ENCODE measurements at places on chromosomes 5 and 9.

- no peak for DNase-seq
Measured at GRCh38 chr5:36442796-36443195, 141.1 kb upstream of the RANBP3L start.

GRCh38 chr9:16138561-16139491, 586.0 kb downstream of the CCDC171 start:
- DNase-seq: no peak

GRCh38 chr5:125719681-125720347, 703.4 kb upstream of the GRAMD2B start:
- peak; percentile 70 for DNase-seq

DNA sequence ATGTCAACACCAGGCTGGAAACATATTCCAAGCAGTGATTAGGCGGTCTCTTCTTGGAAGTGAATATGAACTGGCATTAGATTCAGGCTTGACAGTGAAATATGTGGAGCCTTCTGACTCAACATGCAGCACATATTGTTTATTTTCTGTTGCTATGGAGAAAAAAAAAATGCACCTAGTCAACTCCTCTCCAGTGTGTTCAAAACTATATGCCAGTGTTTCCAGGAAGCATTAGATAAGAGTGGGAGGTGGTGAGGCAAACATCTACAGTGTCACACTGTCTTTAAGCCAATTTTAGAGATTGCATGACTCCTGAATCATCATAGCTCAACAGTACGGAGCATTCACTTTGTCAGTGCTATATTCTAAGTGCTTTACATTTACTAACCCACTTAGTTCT, 117.9 kb downstream of the HCN1 start:
- no peak for DNase-seq

GRCh38 chr5:35926389-35927051, 11.9 kb downstream of the CAPSL start:
- DNase-seq: no peak

DNA sequence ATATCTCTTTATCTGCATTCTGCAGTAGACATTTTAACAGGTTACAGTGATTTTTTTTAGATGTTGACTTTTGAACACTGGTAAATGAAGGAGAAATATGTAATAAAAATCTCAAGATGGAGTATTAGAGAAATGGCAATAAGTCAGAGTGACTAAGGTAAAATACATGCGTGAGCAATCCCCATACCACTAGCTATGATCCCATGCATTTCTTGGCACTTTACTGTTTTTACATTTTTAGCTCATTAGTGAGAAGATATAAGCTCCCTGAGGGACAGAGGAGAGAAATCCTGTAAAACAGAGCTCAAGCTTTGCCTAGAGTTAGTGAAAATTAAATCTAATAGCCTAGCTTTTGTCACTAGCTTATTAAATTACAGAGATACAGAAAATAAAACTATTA, 181.9 kb upstream of the TRPM3 start:
- DNase-seq: no peak

DNA sequence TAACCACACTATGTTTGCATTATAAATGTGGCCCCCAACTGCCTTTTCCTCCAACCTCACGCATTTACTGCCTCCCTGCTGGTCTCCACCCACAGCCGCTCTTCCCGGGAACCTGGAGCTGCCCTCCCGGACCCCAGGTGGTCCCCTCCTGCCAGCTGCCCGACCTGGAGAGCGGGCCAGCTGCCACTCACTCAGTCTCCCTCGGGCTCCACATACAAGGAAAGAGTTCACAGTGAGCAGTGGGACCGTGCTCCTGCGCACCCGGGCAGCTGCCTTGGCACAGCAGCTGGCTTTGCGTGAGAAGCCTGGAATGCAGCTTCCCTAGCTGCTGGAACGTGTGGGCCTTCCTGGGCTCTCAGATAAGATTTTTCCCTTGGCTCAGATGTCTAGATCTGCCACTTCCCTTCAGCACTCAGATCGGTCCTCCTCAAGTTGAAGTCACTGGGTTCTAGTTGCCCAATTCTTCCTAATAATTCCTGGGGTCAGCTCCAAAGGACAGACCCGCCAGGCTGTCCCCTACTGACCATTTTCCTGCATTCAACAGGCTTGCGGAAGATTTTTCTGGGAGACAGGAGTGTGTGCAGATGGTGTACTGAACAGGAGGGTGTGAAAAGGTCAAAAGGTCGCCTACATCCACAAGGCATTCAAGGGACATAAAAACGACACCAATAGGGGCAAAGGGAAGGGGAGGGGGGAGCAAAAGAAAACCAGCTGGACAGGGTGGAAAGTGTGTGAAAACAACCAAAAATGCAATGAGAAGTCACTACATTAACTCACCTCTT, 69.1 kb downstream of the MYO10 start:
- no peak for DNase-seq

GRCh38 chr9:137493364-137494103, 34.4 kb upstream of the NSMF start:
- no peak for DNase-seq

DNA sequence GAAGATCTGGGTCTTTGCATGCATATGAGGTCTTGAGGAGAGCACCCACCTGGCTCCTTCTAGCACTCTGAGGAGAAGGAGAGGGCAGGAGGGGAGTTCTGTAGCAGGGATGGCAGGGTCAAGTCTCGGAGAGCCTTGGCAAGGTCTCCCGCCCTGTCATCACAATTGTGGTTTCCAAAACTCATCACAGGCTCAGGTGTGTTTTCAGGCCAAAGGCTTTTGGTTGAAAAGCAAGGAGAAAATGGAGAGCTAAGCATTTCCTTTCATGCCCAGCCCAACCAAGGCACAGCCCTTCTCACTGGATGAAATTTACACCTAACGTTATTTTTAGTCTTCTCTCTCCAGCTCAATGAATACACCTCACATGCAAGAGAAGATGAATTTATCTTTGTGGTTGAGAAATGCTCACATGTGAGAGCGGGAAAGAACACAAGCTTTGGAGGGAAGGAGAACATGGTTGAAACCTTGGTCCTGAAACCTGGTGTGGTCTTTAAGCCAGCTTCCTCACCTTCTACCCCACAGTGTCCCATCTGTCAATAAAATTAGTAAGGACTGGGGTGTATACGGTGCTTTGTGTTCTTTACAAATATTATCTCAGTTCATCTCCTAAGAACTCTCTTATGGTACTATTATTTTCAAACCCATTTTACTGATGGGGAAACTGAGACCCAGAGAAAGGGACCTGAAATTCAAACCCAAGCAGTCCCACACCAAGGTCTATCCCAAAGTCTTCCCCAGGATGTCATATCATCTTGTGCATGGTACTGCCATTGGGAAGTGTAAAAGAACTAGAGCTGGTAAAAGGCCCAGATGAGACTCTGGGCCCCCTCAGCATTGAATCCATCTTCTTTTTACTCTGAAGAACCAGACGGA, 47.8 kb upstream of the CPEB4 start:
- DNase-seq: no peak

DNA sequence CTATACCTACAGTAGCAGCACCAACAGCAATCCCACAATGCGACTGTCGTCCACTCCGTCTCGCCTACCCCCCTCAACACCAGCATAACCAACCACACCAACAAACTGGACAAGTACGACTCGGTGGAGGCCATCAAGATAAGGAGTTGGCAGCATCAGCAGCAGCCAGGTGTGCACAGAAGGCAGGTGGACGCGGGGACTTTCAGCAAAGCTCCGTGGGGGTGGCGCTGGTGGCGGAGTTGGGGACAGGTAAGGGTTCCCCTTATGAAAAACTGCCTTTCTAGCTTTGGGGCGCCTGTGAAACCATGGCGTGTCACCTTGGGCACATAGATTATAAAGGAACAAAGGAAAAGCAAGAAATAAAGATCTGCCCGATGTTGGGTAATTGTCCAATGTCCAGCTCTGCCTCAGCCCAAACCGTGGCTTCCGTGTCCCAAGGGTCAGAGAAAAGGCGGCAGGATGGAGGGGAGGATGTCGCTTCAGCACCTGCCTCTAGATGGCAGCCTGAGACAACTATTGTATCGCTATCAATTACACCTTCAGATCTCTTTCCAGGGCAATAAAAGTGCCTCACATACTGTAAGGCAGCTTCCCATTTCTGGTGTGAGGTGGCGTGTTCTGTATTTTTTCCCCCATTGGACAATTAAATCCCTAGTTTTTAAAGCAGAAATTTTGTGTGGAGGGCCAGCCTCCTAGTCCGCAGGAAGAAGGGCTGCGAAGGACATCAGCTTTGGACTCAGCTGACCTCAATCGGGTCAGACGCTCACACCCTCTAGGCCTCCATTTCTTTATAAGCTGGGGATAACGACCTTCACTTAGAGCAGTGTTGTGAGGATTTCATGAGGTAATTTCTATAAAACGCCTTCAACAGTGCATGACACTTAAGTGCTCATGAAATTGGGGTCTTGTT, 58.8 kb downstream of the MTRR start:
- peak; percentile 90 for DNase-seq

DNA sequence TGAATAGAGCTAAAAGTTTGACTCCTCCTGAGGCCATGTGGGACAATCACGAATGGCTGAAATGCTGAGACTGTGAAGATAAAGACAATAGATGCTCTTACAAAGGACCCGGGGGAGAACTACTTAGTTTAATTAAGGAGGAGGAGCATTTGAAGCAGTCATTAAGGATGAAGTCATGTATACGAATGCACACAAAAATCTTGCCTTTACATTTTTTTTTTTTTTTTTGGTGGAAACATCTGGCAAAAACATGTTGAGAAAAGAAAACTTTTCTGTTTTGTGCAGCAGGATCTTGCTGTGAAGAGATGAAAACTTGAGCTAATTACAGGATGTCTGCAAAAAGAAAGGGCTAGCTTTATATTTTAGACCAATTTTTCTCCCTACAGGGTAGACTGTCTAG, 42.3 kb upstream of the NR3C1 start:
- DNase-seq: no peak

GRCh38 chr5:124453221-124454051, 293.0 kb downstream of the ZNF608 start:
- DNase-seq: no peak

GRCh38 chr5:142107736-142108431, 695 bp upstream of the NDFIP1 start:
- no peak for DNase-seq

DNA sequence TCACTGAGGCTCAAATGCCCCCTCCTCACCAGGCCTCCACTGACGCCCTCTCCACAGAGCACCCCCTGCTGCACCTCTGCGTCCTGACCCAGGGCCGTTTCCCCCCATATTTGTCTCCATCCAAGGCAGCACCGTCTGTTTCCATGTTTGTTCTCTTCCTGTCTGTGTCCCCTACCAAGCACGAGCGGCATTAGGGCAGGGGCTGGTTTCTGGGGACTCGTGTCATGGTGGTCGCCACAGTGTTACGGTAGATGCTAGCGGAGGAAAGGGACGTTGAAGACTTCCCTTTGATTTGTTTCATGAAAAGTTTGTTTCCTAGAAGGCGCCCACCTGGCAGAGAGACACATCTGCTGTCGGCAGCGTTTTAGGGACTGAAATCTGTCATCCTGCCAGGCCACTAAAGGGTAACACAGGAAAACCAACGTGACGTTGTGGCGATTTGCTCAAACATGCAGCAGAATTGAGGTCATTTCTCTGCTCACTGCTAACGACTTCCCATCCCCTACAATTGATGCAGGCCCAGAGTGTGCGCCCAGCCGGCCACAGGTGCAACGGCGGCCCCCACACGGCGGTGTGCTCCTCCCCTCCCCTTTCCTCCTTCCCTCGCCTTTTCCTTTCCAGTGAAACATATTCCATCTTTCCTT, 79.3 kb upstream of the IRX4 start:
- DNase-seq: no peak

DNA sequence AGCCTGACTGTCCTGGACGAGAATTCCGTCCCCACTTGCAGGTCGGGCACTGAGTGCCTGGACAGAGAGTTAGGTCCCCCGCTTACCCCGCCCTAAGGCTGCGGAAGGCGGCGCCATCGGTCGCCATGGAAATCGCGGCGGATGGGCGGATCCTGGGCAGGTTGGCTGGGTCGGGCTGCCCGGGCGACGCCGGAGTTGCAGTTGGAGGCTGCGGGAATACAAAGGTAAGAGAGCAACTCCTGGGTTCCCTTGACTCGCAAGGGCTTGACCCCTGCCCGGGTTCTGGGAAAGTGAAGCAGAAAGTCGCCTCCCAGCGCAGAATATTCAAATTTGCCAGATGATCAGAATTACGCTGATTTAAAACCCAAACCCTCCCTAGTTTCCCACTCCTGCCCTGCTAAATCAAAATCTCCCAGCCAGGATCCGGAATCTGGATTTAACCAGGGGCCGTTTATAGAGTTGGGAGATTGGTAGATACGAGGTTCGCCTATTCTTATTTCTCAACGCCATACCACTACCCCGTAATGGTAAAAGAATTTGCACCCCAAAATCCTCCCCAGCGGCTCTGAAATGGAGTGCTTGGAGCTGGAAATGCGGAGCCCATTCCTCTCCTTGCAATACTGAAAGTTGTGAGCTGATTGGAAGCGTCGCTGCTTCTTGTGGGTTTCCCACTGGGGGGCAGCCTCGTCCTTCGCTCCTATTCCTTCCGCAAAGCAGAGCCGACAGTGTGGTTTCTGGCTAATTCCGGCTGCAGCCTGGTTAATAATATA, 156.4 kb upstream of the RASEF start:
- peak; percentile 51 for DNase-seq

DNA sequence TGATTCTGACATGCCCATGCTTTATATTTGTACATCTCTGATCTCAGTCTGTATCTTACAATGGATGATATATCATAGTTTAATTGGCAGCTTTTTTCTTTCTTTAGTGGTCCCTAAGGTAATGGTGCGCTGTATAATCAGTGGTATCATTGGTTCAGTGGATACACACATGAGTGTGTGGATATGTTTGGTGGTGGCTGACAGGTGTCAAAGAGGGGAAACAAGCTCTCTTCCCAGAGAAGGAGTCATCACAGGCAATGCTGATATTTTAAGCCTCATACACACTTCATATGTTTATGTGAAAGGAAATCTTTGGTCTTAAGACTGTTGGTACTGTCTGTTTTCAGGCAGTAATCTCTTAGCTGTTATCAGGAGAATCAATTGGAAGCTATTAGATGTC, 52.1 kb upstream of the KIAA1958 start:
- no peak for DNase-seq

DNA sequence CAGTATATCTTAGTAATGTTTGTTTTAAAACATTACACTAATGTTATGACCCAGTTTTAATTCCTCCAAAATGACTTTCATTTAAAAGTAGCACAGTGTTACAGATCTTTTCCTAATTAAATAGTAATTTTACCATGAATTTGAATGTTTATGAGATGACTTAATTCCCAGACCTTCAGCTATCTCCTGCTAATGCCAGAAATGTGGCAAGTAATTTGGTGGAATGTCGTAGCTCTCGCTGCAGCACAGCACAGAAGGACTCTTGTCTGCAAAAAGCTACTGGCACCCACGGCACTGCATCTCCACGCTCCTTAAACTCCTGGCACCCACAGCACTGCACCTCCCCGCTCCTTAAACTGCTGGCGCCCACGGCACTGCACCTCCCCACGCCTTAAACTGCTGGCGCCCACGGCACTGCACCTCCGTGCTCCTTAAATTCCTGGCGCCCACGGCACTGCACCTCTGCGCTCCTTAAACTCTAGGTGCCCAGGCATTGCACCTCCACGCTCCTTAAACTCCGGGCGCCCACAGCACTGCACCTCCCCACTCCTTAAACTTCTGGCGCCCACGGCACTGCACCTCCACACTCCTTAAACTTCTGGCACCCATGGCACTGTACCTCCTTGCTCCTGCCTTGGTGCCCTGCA, 163.1 kb downstream of the CDK5RAP2 start:
- DNase-seq: no peak

- no peak for DNase-seq
Measured at GRCh38 chr5:101009758-101010519, 106.9 kb upstream of the ST8SIA4 start.
